CD4-positive, alpha-beta T cell treated with Interleukin-21 for 1 hour (primary cell): ENCODE measurements at places on chromosomes 1 and 21.

GRCh38 chr1:206465951-206466350 is 4.3 kb upstream of the IKBKE start:
- peak; percentile 30 for DNase-seq

GRCh38 chr1:246110343-246111219 is 396.5 kb downstream of the SMYD3 start:
- DNase-seq: no peak

- peak; percentile 91 for DNase-seq
These were observed at the start of gene PPFIA4 for GRCh38 chr1:203026031-203026665. PPFIA4 (plus strand) TSS chr1:203026491; CDS start chr1:203039009, 12,518 bp downstream.

- no peak for DNase-seq
These were observed 315.4 kb downstream of the DSCAM start for GRCh38 chr21:40531431-40532110.

- DNase-seq: no peak
These were observed 22.9 kb downstream of the SMAP2 start for GRCh38 chr1:40396420-40396819.

DNA sequence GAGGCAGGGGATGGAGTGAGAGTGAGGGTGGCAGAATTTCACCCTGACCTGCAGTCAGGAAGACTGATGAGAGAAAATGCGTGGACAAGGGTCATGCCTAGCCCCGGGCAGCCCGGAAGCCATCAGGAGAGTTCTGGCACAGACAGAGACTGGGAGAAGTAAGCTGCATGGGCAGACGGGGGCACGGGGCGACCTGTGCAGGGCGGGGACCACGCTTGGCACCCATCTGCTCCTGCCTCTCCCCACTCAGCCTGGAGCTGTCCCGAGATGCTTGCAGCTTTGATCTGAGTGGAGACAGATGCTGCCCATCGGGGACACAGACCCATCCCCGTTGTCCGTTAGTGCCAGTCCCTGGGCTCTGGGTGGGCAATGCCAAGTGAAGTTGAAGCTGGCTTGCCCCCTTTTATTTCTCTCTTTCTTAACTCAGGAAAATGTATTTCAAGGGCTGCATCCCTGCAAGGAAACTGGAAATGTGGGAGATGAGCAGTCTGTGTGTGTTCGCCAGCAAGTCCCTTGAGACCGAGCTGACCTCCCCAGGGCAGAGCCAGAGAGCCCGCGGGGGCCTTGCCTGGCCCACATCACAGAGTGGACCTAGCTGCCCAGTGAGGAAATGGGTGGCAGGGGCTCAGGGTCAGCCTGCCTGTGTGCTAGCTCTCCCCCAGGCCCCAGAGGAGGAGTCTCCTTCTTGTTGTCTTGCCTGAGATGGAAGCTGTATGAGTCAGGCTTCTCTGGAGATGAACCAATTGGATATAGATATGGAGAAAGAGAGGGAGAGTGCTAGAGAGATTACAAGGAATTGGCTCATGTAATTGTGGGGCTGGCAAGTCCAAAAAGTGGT is 121.3 kb upstream of the C1orf174 start:
- DNase-seq: no peak

DNA sequence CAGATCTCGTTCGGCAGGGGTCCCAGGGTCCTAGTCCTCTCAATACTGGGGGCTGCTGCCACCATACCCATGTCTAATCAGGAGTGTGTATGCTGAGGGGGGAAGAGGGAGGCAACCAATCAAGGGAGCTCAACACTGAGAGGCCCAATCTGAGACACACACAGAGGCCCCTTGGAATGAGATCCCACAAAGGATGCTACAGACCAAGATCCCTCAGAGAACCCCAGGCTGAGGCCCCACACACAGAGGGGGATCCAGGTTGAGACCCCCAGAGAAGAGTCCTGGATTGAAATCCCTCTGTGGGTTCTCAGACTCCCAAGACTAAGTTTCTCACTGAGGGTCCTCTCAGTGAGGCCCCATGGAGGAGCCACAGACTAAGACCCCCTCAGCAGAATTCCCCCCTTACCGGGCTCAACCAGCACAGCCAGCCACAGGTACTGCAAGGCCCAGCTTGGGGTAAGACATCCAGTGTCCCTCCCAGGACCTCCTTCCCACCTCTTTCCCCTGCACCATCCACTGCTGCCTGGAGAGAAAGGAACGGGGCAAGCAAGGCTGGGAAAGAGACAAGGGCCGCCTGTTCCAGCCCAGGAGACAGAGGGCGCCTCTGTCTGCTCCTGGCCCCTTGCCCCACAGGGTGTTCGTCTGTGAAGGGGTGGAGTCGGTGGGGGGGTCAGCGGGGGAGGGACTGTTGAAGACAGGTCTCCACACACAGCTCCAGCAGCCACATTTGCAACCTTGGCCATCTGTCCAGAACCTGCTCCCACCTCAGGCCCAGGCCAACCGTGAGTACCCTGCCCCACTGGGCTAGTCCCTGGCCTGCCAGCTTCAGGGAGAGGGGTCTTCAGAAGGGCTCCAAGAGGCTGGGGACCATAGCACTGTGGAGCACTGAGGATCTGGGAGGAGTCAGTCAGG is at the start of gene S100A1:
TSS of gene S100A1 (plus strand) at position 720 of the 912 bp plus-strand sequence. CDS start 2,088 bp downstream, outside the sequence.
- DNase-seq: no peak

DNA sequence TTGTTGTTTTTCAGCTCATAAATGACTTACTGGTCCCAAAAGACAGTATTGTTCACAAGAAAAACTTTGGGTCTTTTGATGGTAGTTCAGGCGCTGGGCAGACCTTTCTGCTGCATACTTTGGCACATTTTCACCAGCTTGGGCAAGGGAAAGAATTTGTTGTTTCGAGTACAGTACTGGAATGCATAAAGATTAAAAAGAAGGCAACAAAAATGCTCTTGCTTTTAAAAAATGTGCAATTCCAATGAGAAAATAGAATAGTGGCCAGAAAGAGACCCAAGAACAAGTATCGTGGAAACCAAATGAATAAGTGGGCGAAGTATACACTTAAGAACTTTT is 56.0 kb downstream of the CLIC6 start:
- no peak for DNase-seq

- no peak for DNase-seq
These were observed 102.4 kb upstream of the ST6GALNAC5 start for GRCh38 chr1:76764638-76765454.

GRCh38 chr1:50967416-50968157 is 2.5 kb upstream of the CDKN2C start:
- no peak for DNase-seq
